ENCODE measurements at places on chromosomes 6 and 20.

- DNase-seq = no peak
Measured at GRCh38 chr6:1515280-1515679, 94.4 kb upstream of the FOXC1 start.

DNA sequence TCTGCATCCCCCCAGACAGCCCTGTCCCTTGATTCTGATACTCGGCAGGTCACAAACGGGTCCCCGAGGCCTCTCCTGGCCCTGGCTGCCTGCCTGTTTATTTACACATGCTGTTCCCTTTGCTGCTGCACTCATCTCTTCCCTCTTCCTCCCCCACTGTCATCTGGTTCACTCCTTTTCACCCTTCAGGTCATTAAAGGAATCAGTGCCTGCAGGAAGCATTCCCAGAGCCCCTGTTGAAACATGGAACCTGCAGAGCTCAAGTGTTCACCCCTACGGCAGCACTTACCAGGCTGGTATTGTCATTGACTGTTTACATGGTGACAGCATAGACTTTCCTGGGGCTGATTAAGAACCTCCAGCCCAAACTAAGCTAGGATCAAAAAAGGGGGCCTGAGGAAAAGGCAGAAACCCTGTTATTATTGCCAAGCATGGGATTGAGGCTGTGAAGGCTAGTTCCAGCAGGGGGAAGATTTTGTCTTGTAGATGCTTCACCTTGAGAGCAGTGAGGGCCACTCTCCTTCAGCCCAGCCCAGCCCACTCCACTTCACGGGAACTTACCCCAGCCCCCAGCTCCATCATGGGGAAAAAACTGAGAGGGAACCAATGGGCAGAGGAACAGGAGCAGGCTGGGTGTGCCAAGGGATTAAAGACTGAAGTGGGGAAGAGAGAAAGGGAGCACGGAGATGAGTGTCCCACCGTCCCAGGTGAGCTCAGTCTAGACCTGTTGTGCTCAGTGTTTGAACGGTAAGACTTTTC is 73.2 kb downstream of the JPH2 start:
- DNase-seq = no peak

GRCh38 chr20:19993958-19994669 is 23.0 kb upstream of the NAA20 start:
- no peak for DNase-seq

GRCh38 chr6:15816661-15817060 is 153.8 kb upstream of the DTNBP1 start:
- DNase-seq = no peak

GRCh38 chr6:169577974-169578373 is 123.9 kb downstream of the WDR27 start:
- DNase-seq = no peak

DNA sequence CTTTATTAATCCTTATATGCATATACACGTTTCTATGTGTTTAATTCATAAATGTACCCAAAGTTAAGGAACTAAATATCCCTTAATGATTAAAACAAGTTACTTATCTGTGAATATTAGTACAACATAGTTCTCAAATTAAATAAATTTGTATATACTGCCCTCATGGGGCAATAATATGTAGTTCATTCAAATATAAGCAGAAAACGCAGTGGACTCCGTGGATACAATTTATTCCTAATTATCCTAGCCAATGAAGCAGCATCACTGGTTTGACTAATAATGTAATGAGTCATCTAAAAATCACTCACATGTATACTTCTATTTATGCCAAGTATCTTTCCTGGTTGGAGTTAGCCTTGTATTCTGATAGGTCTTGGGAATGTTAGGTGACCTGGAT is 111.6 kb downstream of the TBC1D32 start:
- no peak for DNase-seq

DNA sequence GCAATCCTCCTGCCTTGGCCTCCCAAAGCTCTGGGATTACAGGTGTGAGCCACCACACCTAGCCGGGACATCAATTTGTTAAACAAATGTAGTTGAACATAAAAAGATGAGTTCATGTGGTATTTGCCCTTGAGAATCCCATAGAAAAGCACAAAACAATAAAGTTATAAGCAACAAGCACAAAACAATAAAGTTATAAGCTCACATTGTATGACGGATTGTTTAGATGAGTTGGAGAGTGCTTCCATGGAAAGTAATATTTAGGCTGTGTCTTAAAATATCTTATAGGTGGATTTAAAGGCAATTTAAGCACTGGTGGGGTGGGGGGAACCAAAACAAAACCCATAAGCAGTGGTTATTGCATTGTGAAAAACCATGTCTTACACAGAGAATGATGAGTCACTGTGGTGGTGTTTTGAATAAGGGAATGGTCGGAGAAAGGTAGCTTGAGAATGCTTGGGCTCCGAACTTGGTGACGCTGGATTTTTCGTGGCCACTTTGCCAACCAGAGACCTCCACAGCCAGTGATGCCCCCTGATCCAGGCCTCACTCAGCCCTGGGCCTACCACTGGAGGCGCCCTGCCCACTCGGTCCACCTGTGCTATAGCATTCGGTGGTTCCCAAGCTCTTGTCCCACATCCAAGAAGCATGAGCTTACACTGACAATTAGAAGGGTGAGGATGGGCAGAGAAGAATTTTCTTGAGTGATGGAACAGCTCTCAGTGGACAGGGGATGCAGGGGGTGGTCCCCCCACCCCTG is 256.0 kb downstream of the CDKAL1 start:
- no peak for DNase-seq

- DNase-seq = no peak
Measured at GRCh38 chr6:143561105-143561704, 49.7 kb upstream of the FUCA2 start.

- no peak for DNase-seq
Measured at GRCh38 chr20:13338999-13339411, 117.9 kb downstream of the ISM1 start.

DNA sequence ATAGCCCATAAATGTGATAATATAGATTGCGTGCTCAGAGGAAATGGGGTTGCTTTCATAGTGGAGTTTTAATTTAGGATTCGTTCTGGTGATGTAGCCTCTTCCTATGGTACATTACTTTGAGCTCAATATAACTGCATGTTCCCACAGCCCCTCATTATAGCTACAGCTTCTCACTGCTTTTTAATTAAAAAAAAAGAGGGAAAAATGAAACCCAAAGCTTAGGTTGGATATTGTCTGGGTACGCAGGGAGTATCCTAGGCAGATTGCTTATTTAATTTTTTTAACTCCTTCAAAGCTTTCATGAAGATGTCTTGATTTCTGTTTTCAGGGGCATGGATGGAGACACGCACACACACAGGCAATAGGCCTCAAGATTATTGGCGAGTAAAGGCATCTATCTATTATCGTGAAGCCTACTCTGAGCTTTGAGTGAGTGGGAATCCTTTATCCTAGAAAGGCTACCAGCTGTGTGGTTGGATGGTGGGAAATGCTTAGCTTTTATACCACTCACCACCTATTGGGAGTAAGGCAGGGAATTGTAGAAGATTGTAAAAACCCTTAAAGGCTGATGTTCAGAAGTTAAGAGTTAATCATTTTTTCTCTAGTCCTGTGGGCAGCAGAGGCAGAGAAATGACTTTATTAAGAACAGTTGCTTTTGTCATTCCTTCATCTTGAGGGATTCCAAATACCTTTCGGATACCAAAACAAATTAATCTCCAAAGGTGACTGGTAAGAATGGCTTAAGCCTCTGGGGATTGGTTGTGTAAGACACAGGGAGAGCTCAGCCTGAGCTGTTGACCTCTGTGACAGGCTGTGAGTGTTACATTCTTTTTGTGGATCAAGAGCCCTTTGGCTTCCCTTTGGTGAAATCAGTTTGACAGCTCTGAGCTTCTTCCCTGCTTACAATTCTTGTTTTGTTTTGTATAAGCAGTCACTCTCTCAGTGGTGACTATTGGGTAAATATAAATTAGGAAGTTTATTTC is 33.4 kb downstream of the CTNNBL1 start:
- DNase-seq = no peak

DNA sequence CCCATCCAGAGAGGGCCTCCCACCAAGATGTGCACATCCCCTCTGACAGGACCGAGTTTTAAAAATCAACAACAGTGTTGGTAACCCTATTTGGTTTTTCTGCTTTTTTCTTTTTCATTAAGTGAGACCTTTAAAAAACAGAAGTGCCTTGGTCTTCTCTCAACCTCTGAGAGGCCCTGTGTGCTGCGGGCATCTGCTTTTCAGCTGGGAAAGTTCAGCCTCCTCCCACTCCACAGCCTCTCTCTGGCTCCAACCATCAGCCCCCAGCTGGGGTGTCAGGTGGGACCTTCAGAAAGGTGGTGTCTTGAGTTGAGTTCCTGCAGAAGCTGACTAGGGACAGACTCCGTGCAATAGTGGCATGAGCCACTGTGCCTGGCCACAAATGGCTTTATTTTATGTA is 64.6 kb upstream of the ZMYND8 start:
- DNase-seq = no peak

- no peak for DNase-seq
Measured at GRCh38 chr6:51167468-51167867, 348.8 kb downstream of the TFAP2B start.

DNA sequence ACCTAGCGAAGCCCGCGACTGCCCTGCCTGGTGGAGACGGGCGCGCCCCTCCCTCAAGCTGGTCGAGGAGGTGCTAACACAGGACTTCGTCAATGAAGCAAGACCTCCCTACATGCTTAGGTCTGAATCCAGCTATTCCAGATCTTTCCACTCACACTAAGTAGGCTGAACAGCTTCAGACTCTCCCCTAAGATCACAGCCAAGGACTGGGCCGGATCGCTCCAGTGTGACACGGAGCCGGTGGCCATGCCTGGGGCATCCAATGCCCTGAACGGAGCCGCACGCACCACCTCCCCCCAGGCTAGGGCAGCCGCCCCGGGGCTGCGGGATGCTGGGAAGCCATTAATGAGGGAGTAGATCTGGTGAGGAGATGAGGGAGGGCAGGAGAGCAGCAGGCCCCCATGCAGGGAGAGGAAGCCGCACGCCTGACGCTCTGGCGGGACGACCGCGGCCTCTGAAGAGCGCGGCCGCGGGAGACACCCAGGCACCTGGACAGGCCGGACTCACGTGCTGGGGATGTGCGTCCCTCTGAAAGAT is 200.0 kb downstream of the WDR27 start:
- DNase-seq = no peak

GRCh38 chr6:159931112-159931511 is 37.8 kb upstream of the IGF2R start:
- no peak for DNase-seq

GRCh38 chr20:20456741-20457140 is 88.8 kb downstream of the INSM1 start:
- DNase-seq = no peak

DNA sequence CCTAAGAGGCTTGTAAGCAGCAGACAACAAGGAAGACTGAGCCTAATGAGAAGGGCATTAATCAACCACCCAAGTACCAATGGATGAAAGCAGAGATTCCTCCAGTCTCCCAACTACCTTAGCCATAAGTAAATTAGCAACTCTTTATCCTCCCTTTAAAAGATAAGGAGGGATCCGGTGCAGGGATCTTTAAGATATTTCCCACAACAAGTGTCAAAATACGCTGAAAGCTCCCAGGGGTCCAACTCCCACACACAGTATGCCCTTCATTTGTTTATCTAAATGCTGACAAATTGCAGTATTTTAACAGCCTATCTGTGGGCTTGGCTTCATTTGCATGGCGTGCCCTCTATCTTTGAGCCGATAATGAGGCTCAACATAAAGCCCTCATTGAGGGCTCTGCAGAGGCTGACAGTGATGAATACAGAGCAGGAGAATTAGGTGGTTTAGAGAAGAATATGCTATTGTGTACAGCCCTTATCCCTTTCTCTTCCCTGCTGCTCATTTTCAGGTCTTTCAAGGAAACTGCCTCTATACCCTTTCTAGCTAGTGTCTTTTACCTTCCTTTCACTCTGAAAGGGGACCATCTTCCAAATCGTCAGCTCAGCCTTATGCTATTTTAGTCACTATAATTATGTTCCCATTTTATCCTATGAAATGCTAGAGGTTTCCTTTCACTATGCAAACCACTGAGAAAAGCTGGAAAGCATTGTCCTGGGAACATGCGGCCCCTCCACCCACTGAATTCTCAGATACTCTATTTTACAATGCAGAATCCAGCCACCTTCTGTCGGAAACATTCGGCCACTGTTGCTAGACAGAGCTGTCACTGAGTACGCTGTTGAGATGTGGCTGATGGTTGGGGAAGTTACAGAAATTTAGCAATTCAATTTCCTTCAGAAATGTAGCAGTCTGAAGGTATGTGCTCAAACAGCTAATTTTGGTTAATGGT is 575.2 kb upstream of the JAG1 start:
- DNase-seq = no peak

DNA sequence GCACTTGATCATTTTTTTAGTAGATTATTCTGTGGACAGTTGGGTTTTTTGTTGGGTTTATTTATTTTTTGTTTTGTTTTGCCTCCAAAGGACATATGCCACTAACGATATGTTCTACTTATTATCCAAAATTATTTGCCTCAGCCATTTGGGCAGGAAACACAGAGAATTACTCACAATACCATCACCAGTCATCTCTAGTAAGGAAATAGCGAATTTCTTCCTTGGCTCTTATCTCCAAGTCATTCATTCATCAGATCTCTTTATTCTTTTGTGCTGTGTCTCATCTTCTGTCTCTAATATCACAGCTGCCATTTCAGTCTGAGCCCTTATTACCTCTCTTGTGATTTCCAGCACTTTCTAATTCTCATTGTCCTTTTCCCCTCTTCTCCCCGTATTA is 130.4 kb upstream of the SMLR1 start:
- no peak for DNase-seq

DNA sequence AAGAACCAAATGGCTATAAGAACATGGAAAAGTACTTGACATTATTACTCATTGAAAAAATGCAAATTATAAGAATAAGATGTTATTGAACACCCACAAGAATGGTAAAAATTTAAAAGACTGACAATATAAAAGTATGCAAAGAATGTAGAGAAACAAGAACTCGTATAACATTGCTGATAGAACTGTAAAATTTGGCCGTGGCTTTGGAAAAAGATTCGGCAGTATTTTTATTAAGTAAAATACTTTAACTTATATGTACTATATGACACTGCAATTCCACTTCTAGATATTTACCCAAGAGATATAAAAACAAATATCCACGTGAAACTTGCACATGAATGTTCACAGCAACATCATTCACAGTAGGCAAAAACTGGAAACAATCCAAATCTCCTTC is 239.2 kb downstream of the TPBG start:
- DNase-seq = no peak

Measured in effector CD8-positive, alpha-beta T cell (primary cell).